Brain (organoid and tissue), 16 donors: ENCODE measurements at places on chromosomes 3 and 15. TPM values are rescaled to one million over a fixed set of nuclear protein-coding genes. Genes with fewer than 3 reads are reported as not detected.

Gene COL6A5
- polyA plus RNA-seq: not detected

Gene TF
- polyA plus RNA-seq: 1,472 TPM

Gene GRK7
- polyA plus RNA-seq: not detected

DNA sequence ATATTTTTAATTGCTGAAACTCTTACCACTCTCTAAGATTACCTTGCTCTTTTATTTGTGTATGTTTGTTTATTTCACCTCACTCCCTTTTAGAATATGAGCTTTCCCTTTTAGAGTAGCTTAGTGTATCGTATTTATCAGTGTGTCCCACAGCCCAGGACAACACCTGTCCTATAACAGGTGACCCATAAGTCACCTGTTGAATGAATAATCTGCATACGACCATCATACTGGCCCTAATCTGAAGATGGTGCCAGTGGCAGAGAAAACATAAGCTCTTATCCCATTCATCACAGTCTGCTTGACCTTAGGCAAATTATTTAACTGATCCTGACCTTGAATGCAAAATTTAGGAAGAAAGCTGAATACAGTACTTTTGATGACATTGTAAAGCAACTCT is 254.6 kb upstream of the NR2F2 start:
- no peak for DNase-seq

DNA sequence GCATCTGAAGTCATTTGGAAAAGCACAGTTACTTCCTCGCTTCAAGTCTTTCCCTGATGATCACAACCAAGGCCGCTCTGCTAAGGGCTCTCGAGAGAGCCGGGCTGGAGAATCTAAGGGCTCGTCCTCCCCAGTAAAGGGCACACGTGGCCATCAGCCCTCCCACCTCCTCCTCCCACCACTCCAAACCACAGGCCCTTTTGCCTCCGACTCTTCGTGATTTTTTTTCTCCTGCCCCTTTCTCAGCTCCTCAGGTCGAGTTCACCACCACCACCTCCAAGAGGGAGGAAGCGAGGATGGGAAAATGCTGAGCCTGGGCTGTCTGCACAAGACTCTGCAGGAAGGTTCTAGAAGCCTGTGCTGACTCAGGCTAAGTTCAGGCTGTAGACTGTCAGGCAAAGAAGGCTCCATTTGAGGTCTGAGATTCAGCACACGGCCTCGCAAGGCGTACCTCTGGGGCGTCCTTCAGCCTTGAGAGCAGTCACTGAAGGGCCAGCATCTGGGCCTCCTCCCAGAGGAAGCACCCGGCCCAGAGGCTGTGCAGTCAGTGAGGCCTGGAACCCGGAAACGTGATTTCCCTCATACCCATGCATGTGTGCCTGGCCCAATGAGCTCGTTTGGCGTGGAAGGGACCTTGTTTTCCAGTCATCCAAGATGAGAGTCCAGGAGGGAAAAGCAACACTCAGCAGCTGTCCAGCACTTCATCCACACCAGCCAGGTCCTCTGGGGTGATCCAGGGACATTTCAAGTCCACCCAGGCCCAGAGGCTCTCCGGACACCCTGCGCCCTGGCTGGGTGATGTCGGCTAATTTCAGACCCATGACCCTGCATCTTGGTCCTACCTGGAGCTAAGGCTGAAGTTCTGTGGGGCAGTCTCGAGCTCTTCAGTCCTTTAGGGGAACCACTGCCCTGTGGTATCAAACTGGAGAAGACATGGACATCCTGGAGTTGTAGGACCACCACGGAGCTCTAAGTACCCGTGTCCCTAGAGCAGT is 196.8 kb downstream of the XXYLT1 start:
- DNase-seq: no peak
